Cardiac muscle cell (in vitro differentiated cells and primary cell): ENCODE measurements at places on chromosomes 12 and 14. TPM values are rescaled to one million over a fixed set of nuclear protein-coding genes. Genes with fewer than 3 reads are reported as not detected.

- no peak for DNase-seq
- no peaks in the 10 kb centered on the region for H3K27me3 ChIP-seq
- H3K4me1 ChIP-seq = no peaks in the 10 kb centered on the region
- no peaks in the 10 kb centered on the region for H3K36me3 ChIP-seq
- no peak overlapping the region for H3K4me3 ChIP-seq
These were observed 107.1 kb downstream of the PAX9 start for GRCh38 chr14:36768638-36769337.

DNA sequence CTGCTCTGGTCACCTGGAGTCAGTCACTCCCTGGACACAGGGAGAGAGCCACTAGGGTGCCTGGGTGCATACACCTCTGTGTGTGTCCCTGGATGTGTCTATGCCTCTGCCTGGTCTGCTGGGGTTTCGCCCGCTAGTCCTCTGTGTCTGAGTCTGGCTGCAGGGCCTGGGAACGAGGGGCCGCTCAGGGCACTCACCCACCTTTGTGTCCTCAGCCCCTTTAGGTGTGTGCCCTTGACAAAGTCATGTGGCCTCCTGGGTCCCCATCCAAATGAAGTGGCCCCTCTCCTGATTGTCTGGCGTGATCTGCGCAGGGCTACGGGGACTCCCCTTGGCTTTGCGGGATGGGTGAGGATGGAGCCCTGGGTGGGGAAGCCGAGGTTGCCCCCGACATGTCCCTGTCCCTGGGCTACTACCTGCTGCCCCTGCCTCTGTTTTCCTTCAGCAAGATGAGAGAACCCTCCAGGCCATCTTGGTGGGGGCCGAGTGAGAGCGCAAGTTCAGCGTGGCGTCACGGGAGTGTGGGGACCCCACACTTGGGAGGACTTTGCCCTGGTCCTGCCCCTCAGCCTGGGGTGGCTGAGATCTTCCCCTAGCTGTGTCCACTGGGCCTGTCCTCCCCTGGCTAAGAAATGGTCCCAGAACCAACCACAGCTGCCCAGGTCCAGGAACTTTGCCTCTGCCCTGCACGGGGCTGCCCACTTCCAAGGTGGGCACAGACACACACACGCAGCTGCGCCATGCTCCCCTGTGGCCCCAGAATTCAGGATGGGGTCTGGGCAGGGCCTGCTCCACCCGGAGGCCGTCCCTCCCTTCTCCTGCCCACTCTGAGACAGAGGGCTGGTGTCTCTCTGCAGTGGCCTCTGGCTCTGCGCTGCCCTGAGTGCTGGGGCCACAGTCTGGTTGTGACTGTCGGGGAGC is 2.7 kb upstream of the AHNAK2 start:
- H3K4me1 ChIP-seq = peaks cover 4% of the 10 kb centered on the region
- DNase-seq = no peak
- peaks cover 38% of the 10 kb centered on the region for H3K27me3 ChIP-seq
- no peak overlapping the region for H3K4me3 ChIP-seq
- no peak overlapping the region for H3K27ac ChIP-seq

DNA sequence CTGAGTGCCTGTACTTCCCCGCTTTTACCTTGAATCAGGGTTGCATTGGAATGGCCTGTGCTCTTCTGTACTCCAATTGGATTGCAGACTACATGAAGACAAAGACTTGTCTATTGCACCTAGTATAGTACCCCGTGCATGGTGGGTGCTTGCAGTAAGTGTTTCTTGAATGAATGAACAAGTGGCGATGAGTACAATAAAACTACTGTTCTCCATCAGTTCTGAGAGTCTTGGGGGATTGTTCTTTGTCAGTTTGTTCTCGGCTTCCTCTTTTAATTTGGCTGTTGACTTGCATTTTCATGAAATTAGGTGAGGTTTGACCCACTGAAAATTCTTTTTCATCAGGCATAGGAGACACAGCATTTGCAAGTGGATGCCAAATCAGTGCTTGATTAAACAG is 34.1 kb downstream of the ERH start:
- no peak overlapping the region for H3K4me3 ChIP-seq
- no peak overlapping the region for H3K27ac ChIP-seq
- H3K36me3 ChIP-seq = no peaks in the 10 kb centered on the region

DNA sequence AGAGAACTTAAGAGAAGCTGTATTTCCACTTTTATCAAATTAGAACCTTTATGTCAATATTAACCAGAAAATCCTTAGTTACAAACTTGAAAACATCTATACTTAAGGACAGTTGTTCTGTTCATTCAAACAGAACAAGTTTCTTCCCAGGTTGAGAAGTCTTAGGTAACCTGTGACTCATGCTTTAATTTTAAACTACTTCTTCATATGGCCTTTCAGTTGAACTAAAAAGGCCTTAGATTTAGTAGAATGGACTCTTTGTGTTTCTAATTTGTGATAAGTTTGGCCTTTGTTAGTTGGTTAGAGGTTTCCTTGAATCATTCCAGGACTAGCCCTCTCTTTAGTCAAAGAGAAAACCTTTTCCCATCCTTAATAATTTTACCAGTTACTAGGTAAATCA is 274.2 kb downstream of the FUT8 start:
- H3K27ac ChIP-seq = no peak overlapping the region
- DNase-seq = no peak
- no peak overlapping the region for H3K4me3 ChIP-seq
- no peaks in the 10 kb centered on the region for H3K4me1 ChIP-seq
- no peaks in the 10 kb centered on the region for H3K36me3 ChIP-seq

GRCh38 chr12:5770727-5771126 is 174.3 kb downstream of the ANO2 start:
- no peaks in the 10 kb centered on the region for H3K4me1 ChIP-seq
- H3K4me3 ChIP-seq = no peak overlapping the region
- H3K36me3 ChIP-seq = no peaks in the 10 kb centered on the region
- H3K27ac ChIP-seq = no peak overlapping the region
- peaks cover 7% of the 10 kb centered on the region for H3K27me3 ChIP-seq

GRCh38 chr14:89276424-89276975 is 140.5 kb downstream of the FOXN3 start:
- H3K27me3 ChIP-seq = no peaks in the 10 kb centered on the region
- H3K27ac ChIP-seq = no peak overlapping the region
- no peak overlapping the region for H3K4me3 ChIP-seq
- H3K4me1 ChIP-seq = peaks cover 16% of the 10 kb centered on the region

GRCh38 chr12:90515199-90516175 is 439.5 kb downstream of the CCER1 start:
- no peaks in the 10 kb centered on the region for H3K4me1 ChIP-seq
- H3K36me3 ChIP-seq = no peaks in the 10 kb centered on the region
- H3K27me3 ChIP-seq = no peaks in the 10 kb centered on the region
- no peak overlapping the region for H3K27ac ChIP-seq
- no peak overlapping the region for H3K4me3 ChIP-seq
- peak; percentile 7 for DNase-seq

- no peak overlapping the region for H3K4me3 ChIP-seq
- peaks cover 1% of the 10 kb centered on the region for H3K4me1 ChIP-seq
- DNase-seq = no peak
These were observed 4.1 kb downstream of the ETFBKMT start for GRCh38 chr12:31663576-31663975.

DNA sequence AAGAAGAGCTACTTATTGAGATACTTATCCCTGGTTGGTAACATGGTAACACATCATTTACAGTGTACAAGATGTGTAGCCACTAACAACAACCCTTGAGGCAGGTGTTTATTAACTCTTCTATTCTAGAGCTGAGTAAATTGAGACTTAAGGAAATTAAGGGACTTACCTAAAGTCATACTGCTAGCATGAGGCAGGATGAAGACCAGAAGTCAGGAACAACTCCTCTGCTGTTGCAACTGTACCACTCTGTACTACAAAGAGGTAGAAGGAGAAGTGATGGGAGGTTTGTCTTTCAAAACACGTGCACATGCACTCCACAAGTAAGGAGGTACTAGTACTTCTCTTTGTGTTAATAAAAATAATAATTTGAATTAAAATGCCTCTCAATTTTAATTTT is 79.9 kb downstream of the LLPH start:
- H3K4me1 ChIP-seq = no peaks in the 10 kb centered on the region
- DNase-seq = no peak
- H3K27ac ChIP-seq = no peak overlapping the region
- H3K4me3 ChIP-seq = no peak overlapping the region
- H3K36me3 ChIP-seq = no peaks in the 10 kb centered on the region

GRCh38 chr14:20612403-20612802 is 21.2 kb upstream of the RNASE12 start:
- H3K36me3 ChIP-seq = no peaks in the 10 kb centered on the region
- no peak overlapping the region for H3K27ac ChIP-seq
- H3K4me1 ChIP-seq = peaks cover 5% of the 10 kb centered on the region
- no peak for DNase-seq

- no peak for DNase-seq
- no peak overlapping the region for H3K27ac ChIP-seq
- no peaks in the 10 kb centered on the region for H3K4me1 ChIP-seq
- no peaks in the 10 kb centered on the region for H3K36me3 ChIP-seq
- H3K27me3 ChIP-seq = no peaks in the 10 kb centered on the region
These were observed 31.6 kb upstream of the SGPP1 start for GRCh38 chr14:63759456-63759855.

GRCh38 chr12:66776974-66777373 is 98.1 kb upstream of the GRIP1 start:
- H3K27ac ChIP-seq = no peak overlapping the region
- DNase-seq = peak; percentile 18
- no peaks in the 10 kb centered on the region for H3K27me3 ChIP-seq
- no peaks in the 10 kb centered on the region for H3K4me1 ChIP-seq
- no peaks in the 10 kb centered on the region for H3K36me3 ChIP-seq

DNA sequence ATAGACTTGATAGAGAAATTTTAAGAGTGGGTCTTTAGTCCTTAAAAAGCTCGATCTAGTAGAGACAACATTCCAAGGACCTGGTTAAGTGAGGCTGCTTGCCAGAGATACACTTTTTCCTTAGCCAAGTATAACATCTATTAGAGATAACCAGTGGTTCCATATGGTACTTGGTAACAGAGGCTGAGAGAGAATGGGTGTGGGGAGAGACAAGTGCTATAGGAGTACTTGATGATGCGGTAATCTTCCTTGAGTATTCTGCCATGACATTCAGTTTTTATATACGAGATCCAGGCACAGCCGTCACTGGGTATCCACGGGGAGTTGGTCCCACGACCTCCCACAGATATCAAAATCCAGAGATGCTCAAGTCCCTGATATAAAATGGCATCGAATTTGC is 77.4 kb upstream of the REP15 start:
- H3K4me3 ChIP-seq = no peak overlapping the region
- no peak overlapping the region for H3K27ac ChIP-seq
- H3K27me3 ChIP-seq = no peaks in the 10 kb centered on the region
- peak; percentile 39 for DNase-seq
- no peaks in the 10 kb centered on the region for H3K36me3 ChIP-seq

GRCh38 chr14:25150934-25151790 is 101.2 kb upstream of the STXBP6 start:
- no peak overlapping the region for H3K4me3 ChIP-seq
- no peaks in the 10 kb centered on the region for H3K36me3 ChIP-seq
- peak; percentile 76 for DNase-seq

The SERPINA4 gene
- not detected in 2 replicates for total RNA-seq

The PIK3C2G gene
- not detected in 2 replicates for total RNA-seq

The FLRT2 gene
- 5.8 and 10.1 TPM in 2 replicates for total RNA-seq

The FGF23 gene
- 0.86 and 2.4 TPM in 2 replicates for total RNA-seq

The TOMM20L gene
- not detected in 2 replicates for total RNA-seq

The OTX2 gene
- 3.3 and 7.1 TPM in 2 replicates for total RNA-seq
